PC-3 (cell line): ENCODE measurements at places on chromosomes 16 and 17.

- DNase-seq: no peak
Measured at GRCh38 chr16:81349608-81350305, 35.0 kb downstream of the GAN start.

- no peak for DNase-seq
Measured at GRCh38 chr17:65360961-65361552, 200.4 kb downstream of the AXIN2 start.

GRCh38 chr16:26777821-26778220, 288.9 kb upstream of the C16orf82 start:
- no peak for DNase-seq

GRCh38 chr17:74404789-74405188, 27.1 kb upstream of the GPRC5C start:
- peak; percentile 12 for DNase-seq

DNA sequence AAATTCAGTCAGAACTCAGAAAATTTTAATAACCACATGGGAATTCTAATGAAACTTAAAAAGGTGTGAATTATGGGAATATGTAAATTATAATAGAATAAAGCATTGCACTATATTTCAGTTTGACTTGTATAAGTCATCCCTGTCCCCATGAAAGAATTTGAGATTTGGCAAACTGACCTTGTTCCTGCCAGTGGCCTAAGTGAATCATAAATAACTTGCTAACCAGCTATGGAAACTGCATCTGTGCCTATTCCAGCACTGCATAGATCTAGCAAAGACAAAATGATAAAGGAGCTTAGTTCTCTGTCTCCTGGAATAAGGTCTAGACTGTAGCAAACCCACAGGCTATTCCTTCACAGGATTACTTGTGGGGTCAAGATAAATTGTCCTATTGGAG, 106.8 kb upstream of the NOG start:
- DNase-seq: no peak

DNA sequence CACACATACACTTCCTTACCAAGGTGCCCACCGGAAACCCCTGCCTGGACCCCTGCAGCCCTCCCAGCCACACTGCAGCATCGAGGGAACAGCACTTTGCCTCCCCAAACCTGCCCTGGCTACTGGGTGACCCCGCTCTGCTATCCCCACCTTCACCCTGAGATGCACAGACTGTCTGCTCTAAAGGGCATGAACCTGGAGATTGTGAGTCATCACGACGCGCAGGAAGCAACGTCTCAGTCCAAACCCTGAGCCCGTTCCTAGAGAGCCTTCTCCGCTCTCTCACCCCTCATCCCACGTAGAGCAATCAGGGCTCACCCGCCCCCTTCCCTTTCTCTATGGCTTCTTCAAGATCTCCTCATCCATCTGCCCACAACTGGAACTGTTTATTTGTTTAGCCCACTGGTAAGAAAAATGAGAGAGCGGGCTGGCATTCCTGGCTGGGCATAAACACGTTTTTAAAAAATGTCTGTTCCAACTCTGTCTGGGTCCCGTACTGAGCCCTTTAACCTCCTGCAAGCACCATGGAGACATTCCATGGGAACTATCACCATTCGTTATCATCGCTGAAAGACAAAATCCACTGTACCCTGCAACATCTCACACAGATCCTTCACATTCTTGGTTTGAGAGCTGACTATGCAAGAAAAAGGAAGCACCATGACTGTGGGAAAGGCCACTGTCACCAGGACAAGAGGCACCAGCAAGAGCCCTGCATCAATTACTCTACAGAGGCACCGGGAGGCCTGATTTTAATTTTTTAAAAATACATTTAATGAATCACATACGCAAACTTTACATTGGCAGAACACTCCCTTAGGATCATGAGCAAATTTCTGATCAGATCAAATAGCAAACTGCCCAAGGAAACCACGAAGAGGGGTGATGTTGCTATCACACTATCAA, 28.2 kb downstream of the ZFHX3 start:
- peak; percentile 71 for DNase-seq

DNA sequence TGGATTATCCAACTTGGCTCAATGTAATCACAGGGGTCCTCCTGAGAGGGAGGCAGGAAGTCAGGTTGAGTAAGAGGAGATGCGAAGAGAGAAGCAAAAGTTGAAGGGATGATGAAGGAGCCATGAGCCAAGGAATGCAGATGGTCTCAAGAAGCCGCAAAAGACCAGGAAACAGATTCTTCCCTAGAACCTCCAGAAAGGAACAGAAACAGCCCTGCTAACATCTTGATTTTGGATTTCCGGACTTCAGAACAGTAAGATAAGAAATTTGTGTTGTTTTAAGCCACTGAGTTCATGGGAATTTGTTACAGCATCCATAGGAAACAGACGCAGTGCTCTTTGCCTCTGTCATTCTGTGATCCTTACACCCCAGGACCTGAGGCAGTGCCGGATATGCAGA, 26.8 kb downstream of the CMTR2 start:
- no peak for DNase-seq

DNA sequence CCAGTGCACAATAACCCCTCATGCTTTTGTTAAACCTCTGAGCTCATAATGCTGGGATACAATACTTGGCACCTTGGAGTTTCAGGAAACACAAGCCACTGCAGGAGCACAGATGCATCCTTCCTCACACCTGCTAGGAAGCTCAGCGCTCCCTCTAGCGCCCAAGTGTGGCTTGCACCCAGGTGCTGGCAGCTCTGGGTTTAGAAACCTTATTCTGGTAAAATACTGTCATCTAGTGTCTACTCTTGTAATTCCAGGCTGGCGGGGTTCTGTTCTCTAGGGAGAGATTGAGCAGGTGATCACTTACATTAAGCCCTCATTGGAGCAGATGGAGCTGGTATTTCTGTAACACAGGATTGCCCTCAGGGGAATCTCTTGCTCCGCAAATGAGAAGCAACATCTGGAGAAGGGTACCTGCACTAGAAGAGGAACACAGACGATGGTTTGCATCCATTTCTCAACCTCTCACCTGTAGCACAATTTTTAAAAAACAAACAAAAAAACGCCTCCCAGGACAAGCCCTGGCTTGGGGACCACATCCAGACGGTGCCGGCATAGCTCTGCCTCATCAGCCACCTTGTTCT, 1.5 kb downstream of the CCL1 start:
- DNase-seq: peak; percentile 75

GRCh38 chr17:79978548-79978855, 57.2 kb downstream of the TBC1D16 start:
- no peak for DNase-seq

- DNase-seq: no peak
Measured at GRCh38 chr16:78392585-78393195, 293.2 kb downstream of the WWOX start.

- DNase-seq: peak; percentile 62
Measured at GRCh38 chr16:57645691-57646387, 17.4 kb downstream of the ADGRG1 start.

GRCh38 chr16:7792346-7792745, 459.7 kb downstream of the RBFOX1 start:
- no peak for DNase-seq

- DNase-seq: no peak
Measured at GRCh38 chr17:62091804-62092203, 26.7 kb upstream of the MED13 start.

DNA sequence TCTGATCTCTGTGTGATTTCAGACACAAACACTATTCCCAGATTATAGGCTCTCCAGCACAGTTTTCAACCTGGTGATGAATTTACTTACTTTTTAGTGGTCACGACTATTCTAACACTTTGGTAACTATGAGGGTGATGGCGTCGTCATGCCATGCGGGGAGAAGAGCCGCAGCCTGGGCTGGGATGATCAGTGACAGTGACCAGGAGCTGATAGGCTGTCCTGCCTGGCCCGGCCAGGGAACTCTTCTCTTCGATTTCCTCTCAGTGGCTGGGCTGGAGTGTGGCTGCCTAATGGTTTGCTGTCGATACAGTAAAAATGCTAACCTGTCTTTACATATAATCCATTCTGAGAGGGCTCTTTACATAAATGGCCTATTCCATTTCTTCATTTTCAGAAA, 113.1 kb downstream of the IRX3 start:
- DNase-seq: no peak

DNA sequence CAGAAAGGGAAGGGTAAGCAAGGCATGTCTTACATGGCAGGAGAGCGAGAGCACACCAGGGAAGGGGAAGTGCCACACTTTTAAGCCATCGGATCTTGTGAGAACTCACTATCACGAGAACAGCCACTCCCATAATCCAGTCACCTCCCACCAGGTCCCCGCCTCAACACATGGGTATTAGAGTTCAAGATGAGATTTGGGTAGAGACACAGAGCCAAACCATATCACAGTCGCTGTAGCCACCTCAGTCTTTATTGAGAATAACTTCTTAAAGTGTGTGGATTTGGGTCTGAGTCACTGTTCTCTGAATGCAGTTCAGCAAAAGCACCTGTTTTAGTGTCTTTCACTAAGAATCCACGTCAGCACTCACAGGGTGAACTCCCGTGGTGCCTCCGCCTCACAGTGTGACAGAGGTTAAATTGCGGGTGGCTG, 195.2 kb upstream of the CHMP6 start:
- no peak for DNase-seq

DNA sequence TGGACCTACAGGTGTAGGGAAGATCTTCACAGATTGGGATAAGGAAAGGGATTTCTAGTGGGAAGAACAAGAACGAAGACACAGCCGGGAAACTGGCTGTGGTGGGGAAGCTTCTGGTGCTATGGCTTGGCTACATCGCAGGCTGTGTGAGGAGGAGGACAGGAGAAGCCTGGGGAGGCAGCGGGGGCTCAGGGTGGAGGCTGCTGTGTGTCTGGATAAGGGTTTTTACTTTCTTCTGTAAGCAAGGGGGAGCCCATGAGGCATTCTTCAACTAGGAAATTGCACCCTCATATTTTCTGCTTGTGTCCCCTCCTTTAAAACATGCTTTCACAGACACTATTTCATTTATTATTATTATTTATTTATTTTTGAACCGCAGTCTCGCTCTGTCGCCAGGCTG, 2.9 kb upstream of the RHBDF2 start:
- DNase-seq: no peak

DNA sequence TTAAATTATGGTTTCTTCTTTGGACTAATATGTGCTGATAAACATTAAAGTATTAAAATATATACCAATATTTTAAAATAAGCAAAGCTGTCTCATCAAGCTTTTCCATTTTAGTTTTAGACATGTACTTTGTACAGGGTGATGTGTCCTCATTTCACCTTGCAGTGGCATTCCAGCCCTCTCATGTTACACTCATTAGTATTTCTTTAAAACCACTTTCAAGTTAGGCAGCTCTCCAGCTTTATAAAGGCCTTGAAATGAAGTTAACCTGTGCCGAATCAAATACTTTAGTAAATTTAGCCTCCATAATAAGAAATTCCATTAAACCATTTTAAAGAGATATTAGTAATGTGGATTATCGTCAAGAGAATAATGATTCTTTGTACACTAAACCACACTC, 107.6 kb upstream of the HLF start:
- DNase-seq: peak; percentile 34

GRCh38 chr17:80449194-80449929, 27.0 kb downstream of the NPTX1 start:
- DNase-seq: no peak

DNA sequence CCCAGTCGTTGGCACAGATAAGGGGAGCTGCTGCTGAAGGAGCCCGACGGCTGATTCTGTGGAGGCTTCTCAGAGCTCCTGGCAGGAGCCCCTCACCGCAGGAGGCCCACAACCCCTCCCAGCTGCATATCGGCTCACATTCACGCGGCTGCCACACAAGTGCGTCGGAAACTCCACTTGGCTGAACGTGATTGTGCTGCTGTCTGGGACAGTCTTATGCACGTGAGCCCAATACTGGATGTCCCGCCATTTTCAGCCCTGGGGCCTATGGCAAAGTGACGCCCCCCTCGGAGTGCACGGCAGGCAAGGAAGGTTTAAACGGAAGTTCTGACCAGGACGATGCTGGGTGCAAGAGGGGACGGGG, 8.7 kb upstream of the PITPNA start:
- DNase-seq: no peak

DNA sequence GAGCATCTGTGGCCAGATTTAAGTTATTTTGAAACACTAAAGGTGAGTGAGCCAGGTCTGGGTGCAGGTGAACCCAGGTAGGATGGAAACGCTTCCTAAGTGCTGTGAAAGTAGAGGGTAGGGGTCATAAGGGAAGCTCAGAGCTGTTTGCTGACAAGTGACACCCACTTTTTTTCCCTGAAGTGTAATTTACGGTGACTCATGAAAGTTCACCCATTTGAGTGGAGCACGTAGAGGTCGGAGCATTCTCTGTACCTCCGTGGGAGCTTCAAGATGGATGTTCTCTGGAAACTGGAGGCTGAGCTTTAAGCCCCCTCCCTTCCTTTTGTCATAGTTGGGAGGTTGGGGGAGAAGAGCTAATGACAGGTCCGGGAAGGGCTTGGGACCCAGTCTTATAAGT, 44.3 kb downstream of the MPRIP start:
- DNase-seq: no peak

GRCh38 chr17:30292286-30292858, 628 bp upstream of the BLMH start:
- DNase-seq: no peak

- DNase-seq: peak; percentile 75
Measured at GRCh38 chr17:57946798-57947358, 8.3 kb downstream of the CUEDC1 start.

- DNase-seq: no peak
Measured at GRCh38 chr16:68969338-68969737, 126.0 kb downstream of the TANGO6 start.

- DNase-seq: no peak
Measured at GRCh38 chr16:9556949-9557665, 465.7 kb downstream of the HAPSTR1 start.

- DNase-seq: no peak
Measured at GRCh38 chr17:30824002-30824355, 513 bp downstream of the CRLF3 start.

- no peak for DNase-seq
Measured at GRCh38 chr17:12856416-12856815, 67.1 kb downstream of the ARHGAP44 start.

- DNase-seq: no peak
Measured at GRCh38 chr17:40648384-40648968, 858 bp upstream of the SMARCE1 start.

GRCh38 chr17:76735586-76736348, 1.4 kb downstream of the SRSF2 start:
- DNase-seq: no peak

DNA sequence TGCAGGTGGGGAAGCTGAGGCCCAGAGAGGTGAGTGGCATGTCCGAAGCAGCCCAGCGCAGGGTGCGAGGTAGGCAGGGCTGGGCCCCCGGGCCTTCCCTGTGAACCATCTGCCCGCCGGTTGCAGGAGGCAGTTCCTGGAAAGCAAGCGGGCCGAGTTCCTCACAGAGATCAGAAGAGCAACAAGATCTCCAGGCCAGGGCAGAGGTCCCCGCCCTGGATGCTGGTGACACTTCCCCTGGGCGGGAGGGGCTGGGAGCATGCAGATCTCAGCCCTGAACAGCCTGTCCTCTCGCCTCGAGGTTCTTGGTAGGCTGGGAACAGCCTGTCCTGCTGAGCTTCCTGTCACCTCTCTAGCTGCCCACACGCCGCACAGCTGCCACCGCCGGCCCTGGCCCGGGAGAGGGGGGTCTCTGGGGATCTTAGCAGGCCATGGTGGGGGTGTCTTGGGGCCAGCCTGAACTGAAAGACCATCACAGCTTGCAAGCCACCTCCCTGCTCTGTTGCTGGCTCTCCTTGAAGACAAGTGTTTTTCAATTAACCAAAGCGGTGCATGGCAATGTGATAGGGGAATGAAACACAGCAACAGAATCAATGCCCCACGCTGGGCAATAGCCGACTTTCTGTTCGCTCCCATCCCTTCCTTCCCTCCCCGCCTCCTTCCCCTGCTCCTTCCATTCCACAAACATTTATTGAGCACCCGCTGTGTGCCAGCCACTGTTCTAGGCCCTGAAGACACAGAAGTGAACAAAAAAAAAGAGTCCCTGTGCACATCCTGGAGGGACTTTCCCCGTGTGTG, 31.7 kb downstream of the SOCS1 start:
- no peak for DNase-seq
